ENCODE measurements at places on chromosomes 3 and 15.

DNA sequence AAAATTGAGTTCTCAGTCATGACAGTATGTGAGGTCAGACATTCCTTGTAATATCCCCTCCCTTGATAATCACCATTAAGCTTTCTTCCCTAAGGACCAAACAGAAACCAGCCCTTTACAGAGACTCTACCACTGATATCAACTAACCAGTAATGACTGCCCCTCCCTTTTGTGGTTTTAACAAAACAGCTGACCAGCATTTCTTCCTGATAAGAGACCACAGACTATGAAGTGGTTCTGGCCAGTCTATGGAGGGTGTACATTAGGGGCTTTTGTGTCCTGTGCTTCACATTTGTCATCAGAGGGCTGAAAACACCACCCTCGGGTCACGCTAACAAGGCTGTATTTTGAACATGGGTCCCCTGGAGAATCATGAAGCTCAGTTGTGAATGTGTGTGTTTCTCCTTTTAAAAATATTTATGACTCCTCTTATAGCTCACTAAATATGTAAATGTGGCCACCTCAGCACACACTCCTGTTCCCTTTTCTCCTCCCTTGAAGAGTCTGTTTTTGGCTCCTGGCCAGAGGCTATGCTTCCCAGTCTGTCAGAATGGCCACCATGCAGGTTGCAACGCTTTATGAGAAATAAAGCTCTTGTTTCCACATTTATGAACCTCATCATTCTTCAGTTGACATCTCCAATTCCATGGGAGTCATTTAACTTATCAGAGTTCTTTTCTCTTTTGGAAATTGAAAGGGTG is 239.3 kb downstream of the CPNE4 start:
- no peak for DNase-seq

GRCh38 chr3:38722781-38723568 is 73.5 kb upstream of the SCN5A start:
- DNase-seq: no peak

- DNase-seq: peak; percentile 89
Measured at GRCh38 chr3:108412121-108412750, 98.2 kb downstream of the MYH15 start.

- no peak for DNase-seq
Measured at GRCh38 chr3:5292512-5292911, 105.0 kb downstream of the EDEM1 start.

DNA sequence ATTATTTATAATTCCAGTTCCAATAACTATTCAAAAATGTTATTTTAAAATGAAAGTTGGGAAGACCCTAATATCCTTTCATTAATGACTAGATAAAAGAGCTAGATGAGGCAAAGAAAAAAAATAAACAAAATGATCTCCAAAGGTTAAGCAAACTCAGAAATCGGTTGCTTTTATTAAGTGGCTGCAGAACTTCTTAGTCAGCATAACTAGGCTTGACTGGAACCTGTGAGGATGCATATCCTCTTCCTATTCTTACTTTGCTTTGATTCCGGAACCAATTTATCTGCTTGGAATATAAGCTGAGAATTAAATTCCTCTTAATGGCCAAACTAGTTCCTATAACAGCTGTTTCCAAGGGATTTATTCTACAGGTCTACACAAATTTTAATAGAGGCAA is 10.7 kb downstream of the GAP43 start:
- DNase-seq: no peak

DNA sequence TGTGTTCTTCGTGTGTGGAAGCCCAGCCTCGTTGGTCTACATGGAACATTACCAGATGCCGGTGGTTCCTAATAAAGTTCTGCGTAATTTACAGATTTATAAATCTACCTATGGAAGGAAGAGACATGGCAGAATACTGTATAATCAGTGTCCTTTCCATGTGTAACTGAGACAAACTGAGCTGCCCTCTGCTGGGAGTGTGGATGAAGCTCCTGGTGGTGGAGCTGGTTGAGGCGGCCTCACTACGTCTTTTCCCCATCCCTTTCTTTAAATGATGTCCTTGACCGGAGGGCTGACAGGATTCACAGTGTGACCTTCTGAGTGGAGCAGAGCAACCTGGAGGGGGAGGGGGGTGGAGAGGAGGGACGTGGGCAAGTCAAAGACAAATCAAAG is 267.0 kb upstream of the CHRM5 start:
- DNase-seq: peak; percentile 24

DNA sequence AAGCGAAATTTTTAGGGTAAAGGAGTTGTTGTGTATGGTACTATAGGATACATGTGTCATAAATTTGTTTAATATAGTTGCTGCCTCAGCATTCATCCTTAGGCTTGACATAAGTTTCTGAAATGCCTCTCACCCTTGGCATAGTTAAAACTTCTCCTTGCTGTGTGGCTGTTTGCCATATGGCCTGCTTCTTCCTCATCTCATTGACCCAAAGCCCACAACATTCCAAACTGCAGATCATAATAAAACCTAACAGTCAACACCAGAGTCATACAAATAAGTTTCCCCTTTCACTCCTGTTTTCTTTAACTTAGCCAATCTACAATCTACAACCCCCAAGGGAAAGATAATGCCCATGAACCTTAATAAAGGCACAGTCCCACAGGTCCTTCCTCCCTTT is 136.6 kb downstream of the TMCC1 start:
- DNase-seq: no peak

DNA sequence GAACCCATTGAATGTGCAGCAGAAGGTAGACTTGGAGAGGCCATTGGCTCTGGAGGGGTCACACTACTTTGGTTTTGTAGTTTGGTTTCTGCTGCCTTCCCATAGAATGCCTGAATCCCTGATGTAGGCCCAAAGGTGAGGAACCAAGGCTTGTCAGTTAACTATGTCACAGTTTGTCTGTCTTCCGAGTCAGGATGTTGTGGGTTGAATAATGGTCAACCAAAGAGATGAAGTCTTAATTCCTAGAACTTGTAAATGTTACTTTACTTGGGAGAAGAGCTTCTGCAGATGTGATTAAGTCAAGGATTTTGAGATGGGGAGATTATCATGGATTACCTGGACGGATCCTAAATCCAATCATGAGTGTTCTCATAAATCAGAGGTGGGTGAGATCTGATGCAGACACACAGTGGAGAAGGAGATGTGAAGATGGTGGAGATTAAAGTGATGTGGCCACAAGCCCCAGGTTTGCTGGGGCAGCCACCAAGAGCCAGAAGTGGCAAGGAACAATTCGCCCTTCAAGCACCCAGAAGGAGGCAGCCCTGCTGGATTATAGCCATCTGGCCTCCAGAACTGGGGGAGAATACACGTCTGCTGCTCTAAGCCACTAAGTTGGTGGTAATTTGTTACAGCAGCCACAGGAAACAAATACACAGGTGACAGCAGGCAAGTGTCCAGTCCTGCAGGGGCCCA is 2.3 kb upstream of the CCR8 start:
- no peak for DNase-seq

DNA sequence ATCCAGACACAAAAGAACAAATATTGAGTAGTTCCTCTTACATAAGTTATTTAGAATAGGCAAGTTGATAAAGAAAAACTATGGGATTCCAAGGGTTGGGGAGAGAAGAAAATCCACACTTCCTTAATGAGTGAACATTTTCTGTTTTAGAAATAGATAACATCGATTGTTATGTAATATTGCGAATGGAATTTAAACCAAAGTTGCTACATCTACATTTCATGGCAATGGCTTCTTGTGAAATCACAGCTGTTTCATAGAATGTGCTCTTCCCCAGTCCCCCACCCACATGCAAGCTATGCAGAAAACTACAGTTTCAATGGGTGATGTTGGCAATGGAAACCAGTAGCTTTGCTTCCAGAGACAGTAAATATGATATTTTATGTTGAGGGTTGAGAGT is 1639.5 kb downstream of the SI start:
- no peak for DNase-seq

DNA sequence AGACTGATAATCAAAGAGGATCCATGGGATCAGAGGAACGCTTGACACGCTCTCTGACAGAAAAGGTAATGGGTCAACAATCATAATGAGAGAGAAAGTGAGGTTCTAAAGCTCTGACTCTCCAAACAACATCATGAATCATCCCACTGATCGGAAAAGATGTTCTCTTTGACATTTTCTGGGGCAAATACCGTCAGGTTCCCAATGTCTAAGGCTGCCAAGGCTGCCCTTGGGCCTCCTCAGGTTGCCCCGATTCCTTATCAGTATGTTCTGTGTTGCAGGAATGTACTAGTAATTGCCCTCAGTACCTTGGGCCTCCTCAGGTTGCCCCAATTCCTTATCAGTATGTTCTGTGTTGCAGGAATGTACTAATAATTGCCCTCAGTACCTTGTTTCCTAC is 60.9 kb downstream of the NPTN start:
- DNase-seq: no peak

DNA sequence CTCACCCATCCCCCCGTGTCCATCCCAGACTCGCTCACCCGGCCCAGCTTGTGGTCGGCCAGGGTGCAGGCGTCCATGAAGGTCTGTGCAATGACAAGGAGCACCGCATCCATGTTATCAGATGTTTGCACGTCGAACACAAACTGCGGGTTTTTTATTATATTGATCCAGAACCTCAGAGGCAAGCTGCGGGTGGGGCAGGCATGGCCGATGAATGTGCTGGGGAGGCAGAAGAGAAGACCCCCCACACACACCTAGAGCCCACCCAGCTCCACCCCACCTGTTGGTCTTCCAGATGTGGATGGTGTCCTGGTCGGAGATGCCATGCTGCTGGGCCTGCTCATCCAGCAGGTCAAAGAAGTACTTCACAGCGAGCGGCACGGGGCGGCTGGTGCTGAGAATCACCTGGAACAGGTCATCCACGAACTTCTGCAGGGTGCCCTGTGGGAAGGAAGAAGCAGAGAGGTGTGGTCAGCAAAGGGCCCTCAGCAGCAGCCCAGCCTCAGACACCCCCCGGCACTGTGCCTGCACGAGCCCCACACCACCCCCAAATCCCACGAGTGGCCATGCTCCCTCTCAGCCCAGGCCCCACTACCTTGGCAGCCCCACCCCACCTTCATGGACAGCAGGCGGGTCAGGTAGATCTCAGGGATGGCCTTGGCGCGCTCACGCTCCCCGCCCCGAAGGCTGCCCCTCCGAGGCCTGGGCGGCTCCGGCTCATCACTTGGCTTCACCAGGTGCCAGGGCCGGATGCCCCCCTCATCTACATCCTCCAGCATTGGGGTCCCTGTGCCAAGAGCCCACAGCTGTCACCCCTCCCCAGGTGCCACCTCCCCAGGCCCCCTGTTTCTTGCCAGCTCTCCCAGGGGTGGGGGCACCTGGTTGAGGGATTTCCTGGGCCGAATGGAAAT is 20.3 kb downstream of the PLXNB1 start:
- DNase-seq: no peak

GRCh38 chr3:42061713-42062380 is 29.3 kb upstream of the TRAK1 start:
- peak; percentile 94 for DNase-seq

- DNase-seq: peak; percentile 66
Measured at GRCh38 chr3:174949523-174949922, 90.4 kb downstream of the NAALADL2 start.

- no peak for DNase-seq
Measured at GRCh38 chr3:10835406-10835805, 19.4 kb downstream of the SLC6A11 start.

DNA sequence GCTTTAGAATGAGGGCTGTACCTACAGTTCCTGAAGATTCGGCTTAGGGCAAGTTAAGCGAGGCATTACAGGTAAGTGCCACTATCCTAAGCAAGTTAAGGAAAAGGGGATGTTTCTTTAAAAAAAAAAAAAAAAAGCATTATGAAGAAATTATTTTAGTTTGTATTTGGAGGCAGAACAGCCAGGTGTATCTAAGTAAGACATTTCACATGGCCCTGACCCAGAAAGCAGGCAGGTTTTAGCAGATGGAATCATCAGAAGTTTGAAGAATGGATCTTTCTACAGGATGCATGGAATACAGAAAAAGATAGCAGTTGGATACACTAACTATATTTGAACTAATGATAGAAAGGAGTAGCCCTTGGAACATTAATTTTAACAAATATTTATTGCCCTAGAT is 105.6 kb downstream of the OSBPL10 start:
- DNase-seq: no peak

- DNase-seq: no peak
Measured at GRCh38 chr3:180571831-180572598, 29.9 kb upstream of the TTC14 start.

Measured in epithelial cell of esophagus (primary cell).